ENCODE measurements at places on chromosomes 3 and 15.

DNA sequence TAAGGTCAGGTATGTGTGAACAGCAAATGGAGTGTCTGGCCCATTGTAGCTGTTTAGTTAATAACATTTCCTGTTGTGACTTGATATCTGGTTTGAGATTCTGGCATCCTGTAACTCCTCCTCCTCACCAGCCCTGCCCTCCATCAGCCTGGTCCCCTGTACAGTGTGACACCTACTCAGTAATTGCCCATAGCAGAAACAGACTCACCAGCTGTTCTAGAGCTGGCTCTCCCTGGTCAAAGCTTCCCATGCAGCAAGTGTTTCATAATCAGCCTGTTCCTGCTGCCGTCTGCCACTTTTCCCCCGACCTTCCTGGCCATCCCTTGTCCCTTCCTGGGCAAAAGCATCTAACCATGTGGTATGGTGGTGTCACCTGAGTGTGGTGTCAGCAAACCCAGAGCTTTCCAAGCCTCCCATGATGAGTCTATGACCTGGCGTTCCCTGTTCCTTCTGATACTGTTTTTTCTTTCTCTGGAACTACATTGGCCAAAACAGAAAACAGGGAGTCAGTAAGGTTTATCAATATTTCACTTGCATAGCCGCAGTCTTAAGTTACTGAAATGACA, 55.4 kb downstream of the B3GALNT1 start:
- DNase-seq, result no peak

- DNase-seq, result no peak
Observed at GRCh38 chr3:64133272-64133671, 92.0 kb downstream of the PRICKLE2 start.

- DNase-seq, result no peak
Observed at GRCh38 chr3:12719541-12719940, 39.5 kb downstream of the TMEM40 start.

- DNase-seq, result no peak
Observed at GRCh38 chr15:61032600-61033286, 196.4 kb downstream of the RORA start.

DNA sequence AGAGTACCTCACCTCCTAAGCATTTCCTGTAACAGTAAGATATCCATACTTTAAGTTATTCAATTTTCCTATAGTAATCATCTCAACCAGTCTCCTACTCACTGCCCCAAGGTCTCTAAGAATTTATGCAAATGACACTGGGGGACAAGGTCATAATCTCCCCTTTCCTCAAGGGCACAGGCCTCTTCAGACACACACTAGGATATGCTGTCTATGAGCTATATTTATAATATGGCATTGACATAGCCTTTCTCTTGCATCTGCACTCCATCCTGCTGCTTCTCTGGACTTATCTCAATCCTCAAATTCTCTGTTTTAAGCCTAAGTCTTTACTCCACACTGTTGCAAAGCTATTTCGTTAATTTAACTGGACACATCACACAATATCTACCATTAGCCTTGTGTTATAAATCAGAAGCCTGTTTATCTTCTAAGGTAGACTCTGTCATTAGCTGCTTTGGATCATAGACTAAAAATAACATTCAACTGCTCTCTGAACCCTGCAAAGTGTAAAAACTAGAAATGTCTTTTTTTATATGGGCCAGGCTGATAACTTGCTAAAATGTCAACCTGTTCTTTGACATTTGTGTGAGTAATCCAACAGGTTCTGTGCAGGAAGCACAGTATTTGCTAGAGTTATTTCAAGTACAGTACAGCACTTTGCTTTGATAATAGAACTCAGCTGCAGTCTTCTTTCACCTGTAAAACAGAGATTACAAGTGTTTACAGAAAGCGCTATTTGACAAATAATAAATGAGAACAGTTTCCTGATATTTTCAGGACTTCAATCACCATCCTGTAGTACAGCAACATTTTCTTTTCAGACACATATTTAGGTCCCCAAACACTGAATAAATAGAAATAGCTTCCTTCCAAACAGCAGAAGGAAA, 17.8 kb upstream of the SEC62 start:
- no peak for DNase-seq

GRCh38 chr3:157918402-157918801, 187.8 kb downstream of the SHOX2 start:
- no peak for DNase-seq

DNA sequence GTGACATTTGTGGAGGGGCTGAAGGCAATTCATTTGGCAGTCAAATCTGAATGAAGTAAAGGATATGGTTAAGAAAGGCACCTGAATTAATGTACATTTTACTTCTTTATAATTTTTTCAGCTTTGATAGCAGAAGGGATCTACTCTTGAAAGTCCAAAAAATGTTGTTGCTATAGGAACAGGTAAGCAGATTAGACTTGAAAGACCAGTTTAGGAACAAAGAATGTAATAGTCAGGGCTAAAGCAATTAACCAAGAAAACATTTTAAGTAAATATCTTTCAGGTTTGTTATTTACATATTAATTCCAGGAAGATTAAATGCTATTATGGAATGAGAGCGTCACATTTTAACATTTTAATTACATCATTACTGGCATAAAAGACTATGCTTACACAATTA, 1.1 kb downstream of the ATP13A4 start:
- DNase-seq, result no peak

DNA sequence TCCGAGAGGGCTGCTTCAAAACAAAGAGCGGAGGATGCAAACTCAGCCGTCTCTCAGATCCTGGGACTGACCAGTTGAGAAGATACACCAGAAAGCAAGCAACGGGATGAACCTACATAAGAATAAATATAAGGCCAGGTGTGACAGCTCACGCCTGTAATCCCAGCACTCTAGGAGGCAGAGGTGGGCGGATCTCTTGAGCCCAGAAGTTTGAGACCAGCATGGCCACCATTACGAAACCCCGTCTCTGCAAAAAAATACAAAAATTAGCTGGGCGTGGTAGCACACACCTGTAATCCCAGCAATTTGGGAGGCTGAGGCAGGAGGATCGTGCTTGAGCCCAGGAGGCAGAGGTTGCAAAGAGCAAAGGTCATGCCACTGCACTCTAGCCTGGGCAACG, 31.7 kb downstream of the RBPMS2 start:
- DNase-seq, result no peak

All from central memory CD4-positive, alpha-beta T cell (primary cell).